ENCODE measurements at places on chromosomes 2 and 18.

- peak; percentile 12 for DNase-seq
These were observed 45.0 kb downstream of the SLC38A11 start for GRCh38 chr2:164910101-164910899.

DNA sequence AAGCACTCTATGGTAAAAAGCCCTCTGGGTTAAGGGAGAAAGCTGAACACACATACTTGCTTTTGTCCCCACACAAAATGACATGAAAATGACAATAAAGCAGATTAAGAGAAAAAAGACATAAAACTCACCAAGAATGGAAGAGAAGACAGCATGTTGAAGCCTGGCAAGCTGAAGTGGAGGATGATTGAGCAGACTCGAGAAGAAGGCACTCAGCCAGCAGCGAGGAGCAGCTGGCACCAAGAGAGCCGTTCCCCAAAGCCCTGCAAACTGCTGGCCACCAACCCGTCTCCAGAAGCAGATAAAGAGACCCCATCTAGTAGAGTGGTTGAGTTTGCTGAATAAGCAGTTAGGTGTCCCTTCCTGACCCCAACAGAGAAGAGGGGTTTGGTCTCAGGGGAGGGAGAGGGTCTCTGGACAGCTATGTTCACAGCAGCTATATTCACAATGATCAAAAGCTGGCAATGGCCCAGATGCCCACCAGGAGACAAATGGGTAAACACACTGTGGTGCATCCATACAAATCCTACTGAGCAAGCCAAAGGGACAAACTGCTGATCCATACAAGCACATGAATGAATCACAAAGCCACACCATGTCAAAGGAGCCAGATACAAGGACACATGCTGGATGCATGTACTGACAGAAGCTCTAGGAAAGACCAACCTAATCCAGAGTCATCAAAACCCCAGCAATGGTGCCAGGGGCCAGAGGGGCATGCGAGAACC, 36.9 kb downstream of the FAM168B start:
- no peak for DNase-seq

- DNase-seq: no peak
These were observed 97.5 kb downstream of the GLI2 start for GRCh38 chr2:120833127-120833675.

DNA sequence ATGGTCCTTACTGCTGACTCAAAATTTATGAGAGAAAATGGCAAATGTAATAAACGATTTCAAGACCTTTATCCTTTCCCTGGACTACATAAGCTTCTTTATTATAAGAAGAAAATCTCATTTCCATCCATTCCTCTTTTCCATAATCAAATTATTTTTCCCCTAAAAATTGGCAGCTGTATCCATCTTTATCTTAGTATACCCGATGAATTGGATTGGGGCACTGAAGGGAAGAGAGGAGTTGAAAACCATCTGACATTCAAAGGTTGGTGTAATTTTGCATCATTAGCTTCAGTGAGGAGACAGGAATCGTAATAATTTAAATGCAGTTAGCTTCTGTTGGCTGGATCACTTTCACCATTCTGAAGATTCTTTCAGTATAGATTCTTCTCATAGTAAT, 574.1 kb downstream of the XIRP2 start:
- no peak for DNase-seq

GRCh38 chr2:226802573-226802972, 3.0 kb upstream of the IRS1 start:
- DNase-seq: no peak

- no peak for DNase-seq
These were observed 252.1 kb downstream of the ZNF521 start for GRCh38 chr18:25099895-25100294.

DNA sequence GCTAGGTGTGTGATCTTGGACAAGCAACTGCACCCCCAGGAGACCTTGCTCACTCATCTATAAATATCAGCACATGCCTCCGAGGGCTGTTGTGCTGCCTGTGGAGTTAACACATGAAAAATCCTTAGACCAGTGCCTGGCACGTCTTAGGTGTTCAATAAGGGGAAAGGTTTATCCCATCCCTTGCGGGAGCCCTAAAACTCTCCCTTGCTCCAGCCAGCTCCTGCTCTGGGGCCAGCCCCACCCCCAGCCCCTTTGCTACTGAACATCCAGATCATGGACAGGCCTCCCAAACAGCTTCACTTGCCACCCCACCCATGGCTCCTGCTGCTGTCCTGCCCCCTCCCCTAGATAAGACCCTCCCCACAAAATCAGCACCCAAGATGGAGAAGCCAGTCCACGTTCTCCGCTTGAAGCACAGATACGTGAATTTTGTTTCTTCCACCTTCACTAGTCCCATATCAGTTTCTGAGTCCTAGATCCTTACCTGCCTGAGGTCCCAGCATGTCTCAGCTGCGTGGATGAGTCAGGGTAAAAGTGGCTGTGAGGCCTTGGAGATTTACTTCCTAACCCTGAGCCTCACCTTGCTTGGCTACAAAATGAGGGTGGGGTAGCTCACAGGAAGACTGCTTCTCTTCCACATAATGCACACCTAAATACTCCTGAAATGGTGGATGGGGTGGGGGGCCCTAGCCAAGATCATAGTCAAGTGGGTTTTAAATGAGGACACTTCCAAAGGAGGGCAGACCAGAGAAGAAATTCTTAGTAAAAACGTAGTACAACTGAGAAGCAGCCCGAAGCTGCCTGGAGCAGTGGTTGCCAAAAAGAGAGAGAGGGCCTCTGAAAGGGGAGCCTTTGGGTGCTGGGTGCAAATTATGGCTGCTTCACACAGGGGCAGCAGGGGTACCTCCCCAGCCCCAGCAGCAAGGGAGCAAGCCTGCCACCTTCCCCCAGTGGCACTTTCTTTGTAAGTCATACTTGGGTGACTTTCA, 40.4 kb downstream of the C1QL2 start:
- DNase-seq: no peak

DNA sequence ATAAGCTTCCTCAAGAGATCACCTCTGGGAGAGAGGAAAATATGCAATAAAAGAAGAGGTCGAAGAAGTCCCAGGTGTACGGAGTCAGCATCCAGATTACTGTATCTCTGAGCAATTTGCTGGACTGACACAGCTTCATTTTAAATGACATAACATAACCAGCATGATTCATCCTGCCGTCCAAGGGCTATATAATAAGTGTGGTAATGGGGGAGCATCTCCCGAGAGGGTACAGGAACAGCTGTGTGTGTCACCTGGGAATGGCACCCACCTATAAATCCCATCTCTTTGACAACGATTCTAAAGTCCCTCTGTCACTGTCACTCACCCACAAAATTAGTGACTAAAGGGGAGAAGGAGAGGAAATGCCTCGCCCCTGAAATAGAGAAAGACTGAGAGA, 19.3 kb upstream of the FZD7 start:
- no peak for DNase-seq

DNA sequence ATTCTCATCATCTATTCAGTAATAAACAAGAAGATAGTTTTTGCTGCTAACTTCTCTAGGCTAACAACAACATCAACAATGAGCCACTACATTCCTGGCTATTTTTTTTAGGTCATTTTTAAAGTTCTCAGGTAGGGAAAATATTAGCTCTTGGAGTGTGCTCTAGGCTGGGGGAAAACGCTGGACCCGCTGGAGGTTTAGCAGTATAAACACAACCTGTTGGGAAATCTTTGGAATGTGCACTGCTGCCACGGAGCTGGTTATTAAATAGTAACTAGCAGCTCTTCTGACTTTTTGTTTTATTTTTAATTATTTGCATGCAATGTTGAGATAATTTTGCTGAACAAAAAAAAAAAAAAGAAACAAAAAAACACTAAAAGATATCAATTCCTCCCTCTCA, 892.1 kb upstream of the ACVR2A start:
- no peak for DNase-seq

- no peak for DNase-seq
These were observed 391 bp upstream of the TMEM17 start for GRCh38 chr2:62506421-62506750.

DNA sequence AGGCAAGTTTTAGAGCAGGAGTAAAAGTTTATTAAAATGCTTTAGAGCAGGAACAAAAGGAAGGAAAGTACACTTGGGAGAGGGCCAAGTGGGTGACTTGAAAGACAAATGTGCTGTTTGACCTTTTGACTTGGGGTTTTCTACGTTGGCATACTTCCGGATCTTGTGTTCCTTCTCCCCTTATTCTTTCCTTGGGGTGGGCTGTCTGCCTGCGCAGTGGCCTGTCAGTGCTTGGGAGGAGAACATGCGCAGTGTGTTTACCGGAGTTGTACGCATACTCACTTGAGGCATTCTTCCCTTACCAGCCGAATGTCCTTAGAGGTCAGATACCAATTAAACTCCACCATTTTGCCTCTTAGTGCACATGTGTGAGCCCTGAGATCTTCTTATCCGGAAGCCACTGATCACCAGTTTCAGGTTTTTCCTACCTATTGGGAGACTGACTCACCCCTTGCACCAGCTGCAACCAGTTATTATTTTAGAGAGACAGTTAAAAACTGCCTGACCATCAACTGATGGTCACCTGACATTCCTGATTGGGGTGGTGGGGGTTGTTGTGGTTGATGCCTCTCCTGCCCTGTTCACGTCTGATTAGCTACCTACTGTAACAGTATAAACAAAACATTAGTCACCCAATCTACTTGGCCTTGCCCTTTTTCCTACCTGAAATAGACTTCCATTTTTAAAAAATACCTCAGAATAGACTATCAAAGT, 67.5 kb downstream of the NYAP2 start:
- DNase-seq: no peak

DNA sequence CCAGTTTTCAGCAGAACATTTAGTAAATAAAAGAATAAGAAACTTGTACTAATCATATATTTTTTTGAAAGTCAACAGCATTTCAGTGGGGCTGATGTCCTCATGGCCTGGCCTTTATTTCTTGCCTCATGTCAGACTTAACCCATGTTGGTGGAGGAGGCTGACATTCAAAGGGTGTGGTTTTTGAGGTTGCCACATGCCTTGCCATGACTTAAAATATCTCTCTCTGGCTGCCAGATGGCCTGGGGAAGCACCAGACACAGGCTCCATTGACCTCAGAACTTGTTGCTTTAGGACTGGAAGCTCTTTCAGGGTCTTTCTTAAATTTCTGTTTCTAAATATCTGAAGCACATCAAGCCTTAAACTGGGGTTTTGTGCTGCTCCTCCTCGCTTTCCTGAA, 32.5 kb upstream of the CD28 start:
- peak; percentile 47 for DNase-seq

- DNase-seq: no peak
These were observed 9.0 kb downstream of the EIF5B start for GRCh38 chr2:99346218-99346617.

GRCh38 chr2:43000242-43001054, 208.1 kb upstream of the HAAO start:
- no peak for DNase-seq

GRCh38 chr2:925711-926110, 24.9 kb upstream of the SNTG2 start:
- no peak for DNase-seq

DNA sequence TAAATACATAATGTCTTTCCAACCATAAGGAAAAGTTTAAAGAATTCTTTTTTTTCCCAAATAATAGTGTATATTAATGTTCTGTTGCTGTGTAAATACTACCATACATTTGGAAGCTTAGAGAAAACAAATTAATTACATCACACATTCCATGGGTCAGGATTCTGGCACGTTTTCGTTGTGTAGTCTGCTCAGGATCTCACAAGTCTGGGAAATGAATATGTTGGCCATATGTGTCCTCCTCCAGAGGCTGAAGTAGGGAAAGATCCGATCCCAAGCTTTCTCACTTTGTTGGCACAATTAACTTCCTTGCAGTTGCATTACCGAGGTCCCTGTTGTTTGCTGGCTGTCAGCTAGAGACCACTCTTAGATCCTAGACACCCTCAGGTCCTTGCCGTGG, 83.9 kb downstream of the RPRM start:
- no peak for DNase-seq

GRCh38 chr2:130378206-130378897, 22.5 kb downstream of the PTPN18 start:
- no peak for DNase-seq

DNA sequence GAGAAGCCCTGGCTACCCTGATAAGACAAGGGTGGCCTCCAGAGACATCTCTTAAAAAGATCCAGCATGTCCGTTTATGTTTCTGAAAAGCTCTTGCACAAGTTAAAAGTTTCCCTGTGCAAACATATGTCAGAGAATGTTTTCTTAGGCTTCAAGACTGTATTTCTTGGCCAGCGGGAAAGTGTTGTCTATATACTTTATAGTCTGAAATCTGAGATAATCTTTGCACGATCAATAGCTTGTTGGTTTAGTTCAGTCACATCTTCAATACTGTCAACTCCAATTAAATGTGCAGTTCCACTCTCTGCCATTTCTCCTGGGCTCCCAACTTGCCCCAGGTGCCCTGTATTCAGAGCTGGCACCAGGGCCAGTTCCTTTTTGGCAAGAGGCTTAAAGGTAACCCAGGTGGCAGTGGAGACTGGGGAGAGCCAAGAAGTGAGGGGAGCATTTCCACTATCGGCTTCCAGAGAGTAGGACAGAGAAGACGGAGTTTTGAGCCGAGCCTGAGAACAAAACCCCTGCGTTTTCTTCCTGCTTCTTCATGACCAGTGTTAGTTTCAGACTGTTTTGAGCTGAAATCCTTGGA, 64.4 kb downstream of the ACOXL start:
- DNase-seq: no peak

- no peak for DNase-seq
These were observed 187.9 kb upstream of the LHCGR start for GRCh38 chr2:48943436-48943835.

- peak; percentile 38 for DNase-seq
These were observed 2.2 kb downstream of the INO80D start for GRCh38 chr2:206083602-206084438.

GRCh38 chr2:230732914-230733401, 20.3 kb downstream of the CAB39 start:
- no peak for DNase-seq

GRCh38 chr2:41123341-41123740, 671.5 kb upstream of the SLC8A1 start:
- no peak for DNase-seq
